ENCODE measurements at places on chromosomes 7 and 10.

DNA sequence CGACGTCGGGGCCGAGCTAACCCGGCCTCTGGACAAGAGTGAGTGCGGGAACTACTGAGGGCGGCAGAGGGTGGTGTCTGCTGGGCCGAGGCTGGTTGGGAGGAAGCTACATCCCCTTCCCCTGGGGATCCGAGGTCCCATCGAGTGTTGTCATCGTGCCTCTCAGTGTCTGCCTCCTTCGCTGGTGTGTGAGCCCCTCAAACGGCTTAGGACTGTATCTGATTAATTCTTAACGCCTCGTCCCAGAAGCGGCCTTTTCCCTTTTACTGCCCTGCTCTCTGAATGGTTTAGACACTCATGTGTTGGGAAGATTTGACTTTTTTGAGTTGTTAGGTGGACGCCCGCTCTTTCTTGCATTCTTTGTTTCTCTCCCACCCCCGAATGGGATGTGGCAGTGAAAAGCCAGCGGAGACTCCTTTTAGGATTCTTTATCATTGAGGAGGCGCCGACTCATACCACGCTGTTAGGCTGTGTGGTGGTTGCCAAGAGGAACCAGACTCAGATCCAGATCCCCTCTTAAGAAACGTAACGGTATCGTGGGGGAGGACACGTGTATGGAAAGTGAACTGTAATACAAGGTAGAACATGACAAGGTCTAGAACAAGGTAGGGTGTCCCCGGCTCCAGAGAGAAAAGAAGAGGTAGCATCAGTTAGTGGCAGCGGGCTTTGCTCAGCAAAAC is 631 bp downstream of the SUPV3L1 start:
- no peak for DNase-seq

DNA sequence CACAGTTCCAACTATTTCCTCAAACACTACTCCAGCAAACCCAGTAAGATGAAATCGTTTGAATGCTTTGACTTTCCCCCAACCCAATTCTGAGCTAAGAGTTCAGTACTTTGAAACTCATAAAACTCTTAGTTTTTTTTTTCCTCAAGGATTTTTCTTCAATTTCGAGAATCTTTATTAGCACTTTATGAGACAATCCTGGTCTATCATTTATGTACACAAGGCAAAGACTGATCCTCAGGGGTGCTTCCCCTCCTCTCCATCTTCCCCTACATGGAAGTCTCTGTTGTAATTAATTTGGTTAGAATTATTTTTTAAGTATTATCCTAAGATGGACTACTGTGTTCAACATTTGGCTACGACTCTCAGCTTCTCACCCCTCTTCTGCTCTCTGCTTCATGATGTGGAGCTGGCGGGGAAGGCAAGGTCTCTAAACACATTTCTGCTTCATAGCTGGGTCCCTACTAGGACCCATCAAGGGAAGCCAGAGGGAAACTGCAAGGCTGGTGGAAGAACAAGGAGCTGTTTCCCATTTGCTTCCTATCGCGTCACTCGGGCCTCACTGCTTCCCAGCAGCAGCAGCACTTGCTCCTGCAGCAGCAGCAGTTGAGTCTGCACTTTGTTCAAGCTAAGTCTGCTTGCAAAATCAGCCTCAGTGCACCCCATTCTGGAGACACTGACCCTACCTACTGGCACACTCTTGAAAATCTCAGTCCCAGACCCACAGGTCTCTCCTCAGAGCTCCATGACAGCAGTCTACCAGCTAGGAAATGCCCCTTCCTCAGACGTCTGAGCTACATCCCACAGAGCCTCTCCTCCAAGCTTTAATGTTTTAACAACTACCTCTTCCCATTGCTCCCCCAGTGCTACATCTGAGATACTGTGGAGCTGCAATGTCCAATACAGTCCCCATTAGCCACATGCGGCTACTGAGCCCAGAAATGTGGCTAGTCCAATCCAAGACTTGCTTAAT is 90.0 kb downstream of the CHCHD3 start:
- no peak for DNase-seq

DNA sequence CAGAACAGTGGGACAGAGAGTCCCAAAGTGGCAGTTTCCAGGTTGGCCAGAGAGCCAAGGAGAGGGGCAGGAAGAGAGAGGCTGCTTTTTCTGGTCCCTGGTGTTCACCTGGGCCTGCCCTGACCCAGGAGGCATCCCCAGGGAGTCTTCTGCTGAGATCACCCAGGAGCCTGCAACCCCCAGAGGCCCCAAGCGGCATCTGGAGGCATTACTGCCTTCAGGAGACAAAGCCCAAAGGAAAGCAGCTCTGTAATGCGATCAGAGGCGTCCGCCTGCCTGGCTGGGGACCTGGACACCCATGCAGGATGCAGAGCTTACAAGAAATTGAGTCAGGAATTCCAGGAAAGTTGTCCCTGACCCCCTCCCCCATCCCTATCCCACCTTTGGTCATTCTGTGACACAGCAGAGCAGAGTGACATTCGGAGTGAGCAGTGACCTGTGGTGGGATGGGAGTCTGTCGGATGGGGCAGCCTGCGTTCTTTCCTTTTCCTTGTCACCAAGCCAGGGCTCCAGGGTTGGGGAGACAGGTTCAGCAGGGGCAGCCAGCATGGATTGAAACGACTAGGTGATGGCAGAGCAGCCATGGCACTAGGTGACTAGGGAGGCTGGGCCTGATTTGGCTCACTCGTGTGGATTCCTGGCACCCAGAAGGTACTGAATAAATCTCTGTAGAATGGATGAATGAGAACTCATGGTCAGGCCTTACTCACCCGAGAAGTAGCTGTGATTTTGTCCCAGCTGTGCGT is 10.4 kb downstream of the UNC5B start:
- DNase-seq = no peak

DNA sequence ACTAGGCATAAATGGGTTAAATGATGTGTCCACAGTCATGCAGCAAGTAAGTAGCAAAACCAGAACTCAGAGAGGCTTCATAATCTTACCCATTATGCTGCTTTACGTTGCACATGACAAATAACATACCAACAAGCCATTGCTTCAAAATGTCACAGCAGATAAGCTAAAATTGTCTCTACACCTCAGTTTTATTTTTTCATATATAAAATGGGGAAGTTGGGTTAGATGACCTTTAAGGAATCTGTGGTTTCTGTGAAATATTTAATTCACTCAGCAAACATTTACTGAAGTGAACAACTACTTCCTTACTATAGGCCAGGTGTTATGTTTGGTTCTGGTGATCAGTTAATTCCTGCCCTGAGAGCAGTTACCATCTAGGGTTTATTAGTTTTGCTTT is 2.2 kb upstream of the ASCC1 start:
- no peak for DNase-seq

GRCh38 chr7:90312745-90313144 is 8.4 kb downstream of the FAM237B start:
- no peak for DNase-seq

- no peak for DNase-seq
These were observed 206.1 kb upstream of the NPSR1 start for GRCh38 chr7:34451923-34452322.

DNA sequence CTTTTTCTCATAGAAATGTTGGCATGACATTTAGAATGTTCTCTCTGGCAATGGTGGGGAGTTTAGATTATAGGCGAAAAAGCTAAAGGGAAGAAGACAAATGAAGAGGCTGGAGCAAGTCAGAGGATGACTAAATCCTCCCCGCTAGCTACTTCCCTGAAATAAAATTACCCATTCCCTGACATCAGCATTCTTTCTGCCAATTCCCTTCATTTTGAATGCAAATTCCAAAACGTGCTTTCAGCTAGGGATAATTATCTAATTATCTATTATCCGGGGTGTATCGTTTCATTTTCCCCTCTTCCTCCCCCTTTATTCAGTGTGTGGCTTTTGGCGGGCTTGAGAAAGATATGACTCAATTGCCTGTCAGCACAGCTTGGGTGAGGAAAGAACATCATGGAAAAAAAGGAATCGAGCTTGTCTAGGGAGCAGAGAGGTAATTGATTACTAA is 672.3 kb downstream of the TNS3 start:
- no peak for DNase-seq

GRCh38 chr7:156067156-156067555 is 254.9 kb upstream of the SHH start:
- DNase-seq = no peak

DNA sequence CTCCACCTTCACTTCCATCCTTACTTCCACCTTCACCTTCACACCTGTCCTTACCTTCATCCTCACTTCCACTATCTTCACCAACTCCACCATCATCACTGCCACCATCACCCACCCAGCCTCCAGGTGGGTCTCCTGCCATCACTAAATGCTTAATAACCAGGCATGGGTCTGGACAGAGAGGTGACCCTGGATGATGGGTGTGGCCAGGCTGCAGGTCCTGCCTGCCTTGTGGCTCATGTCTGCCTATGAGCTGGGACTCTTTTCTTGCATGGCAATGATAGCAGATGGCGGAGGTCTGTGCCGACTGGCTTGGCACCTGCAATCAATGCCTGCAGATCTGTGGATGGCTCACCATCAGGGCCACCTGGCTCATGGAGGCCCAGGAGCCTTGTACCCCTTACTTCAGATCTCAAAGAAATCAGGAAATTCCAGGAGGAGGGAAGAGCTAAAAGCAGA is 60.1 kb upstream of the ELN start:
- no peak for DNase-seq

DNA sequence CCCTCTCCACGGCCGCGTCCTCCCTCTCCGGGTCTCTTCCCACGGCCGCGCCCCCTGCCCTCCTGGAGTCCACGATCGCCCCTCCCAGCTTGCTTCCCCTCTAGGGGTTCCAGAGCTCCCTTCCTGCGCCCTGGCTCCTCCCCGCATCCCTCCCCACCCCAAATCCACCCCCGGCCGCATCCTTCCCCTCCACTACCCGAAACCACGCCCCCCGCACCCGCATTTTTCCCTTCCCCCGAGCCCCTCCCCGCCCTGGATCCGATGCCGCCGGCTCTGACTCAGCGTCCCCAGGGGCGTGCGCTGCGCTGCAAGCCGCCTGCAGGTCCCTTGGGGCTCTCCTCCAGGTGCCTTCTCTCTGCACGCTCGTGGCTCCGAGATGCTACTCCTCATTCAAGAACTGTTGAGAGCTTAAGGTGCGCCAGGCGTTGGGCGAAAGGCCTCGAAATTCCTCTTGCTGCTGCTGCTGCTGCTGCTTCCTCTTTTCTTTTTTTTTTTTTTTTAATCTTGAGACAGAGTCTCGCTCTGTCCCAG is 372 bp upstream of the TMEM130 start:
- no peak for DNase-seq

- DNase-seq = no peak
These were observed 111.0 kb downstream of the EGFR start for GRCh38 chr7:55129541-55130394.

DNA sequence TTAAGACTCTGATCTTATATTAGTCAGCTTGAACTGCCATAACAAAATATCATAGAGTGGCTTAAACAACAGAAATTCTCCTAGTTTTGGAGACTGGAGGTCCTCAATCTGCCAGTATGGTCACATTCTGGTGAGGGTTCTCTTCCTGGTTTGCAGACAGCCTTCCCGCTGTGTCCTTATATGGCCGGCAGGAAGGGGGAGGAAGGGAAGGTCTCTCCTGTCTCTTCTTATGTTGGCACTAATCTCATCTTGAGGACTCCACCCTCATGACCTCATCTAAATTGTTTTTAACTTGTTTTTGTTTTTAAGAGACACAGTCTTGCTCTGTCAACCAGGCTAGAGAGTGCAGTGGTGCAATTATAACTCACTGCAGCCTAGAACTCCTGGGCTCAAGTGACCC is 53.1 kb downstream of the VPS41 start:
- no peak for DNase-seq

- no peak for DNase-seq
These were observed 68.3 kb downstream of the SNX13 start for GRCh38 chr7:17871815-17872533.

DNA sequence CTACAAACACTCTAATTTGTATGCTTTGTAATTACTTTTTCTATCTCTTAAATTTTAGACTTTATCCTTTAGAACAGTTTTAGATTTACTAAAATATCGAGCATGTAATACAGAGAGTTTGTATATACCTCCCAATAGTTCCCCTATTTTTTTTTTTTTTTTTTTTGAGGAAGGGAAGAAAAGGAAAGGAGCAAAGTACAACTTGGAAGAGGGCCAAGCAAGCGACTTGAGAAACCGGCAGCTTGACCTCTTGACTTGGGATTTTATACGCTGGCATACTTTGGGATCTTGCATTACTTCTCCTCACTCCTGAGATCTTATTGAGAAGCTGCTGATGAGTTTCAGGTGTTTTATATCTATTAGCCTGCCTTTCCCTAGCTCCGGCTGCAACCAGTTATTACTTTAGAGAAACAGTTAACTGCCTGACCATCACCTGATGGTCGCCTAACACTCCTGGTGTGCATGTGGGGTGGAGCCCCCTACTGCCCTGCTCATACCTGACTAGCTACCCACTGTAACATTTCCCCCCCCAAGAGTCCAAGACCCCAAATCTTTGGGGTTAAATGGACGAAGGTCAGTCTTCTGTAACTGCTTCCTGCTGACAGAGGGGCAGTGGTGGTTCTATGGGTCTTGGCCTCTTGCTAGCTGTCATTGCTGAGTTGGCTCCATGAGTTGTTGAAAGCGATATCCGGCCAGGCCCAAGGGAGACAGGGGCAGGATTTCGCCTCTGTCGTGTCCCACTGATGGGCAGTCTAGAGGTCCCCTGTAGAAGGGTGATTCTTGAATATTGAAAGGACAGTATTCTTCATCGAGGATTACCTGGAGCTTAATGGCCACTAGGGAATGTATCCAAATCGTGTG is 28.5 kb downstream of the MKLN1 start:
- DNase-seq = no peak

- DNase-seq = no peak
These were observed 1133.4 kb downstream of the XPNPEP1 start for GRCh38 chr10:108789919-108790318.

DNA sequence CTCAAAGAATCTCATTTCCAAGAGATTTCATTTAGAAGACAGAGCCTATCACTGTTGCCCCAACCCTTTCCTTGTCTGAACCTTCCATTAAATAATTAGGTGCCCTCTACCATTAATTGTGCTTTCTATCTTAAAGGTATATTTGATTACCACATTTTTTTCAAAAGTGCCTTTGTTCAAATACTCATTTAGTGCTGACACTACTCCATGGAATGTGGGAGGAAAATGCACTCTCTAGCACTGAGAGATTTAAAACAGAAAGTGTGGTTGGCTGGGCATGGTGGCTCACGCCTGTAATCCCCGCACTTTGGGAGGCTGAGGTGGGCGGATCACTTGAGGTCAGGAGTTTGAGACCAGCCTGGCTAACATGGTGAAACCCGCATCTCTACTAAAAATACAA is 119.8 kb downstream of the CACNA2D1 start:
- DNase-seq = no peak

- no peak for DNase-seq
These were observed 256.4 kb upstream of the PHYHIPL start for GRCh38 chr10:58919927-58920654.

DNA sequence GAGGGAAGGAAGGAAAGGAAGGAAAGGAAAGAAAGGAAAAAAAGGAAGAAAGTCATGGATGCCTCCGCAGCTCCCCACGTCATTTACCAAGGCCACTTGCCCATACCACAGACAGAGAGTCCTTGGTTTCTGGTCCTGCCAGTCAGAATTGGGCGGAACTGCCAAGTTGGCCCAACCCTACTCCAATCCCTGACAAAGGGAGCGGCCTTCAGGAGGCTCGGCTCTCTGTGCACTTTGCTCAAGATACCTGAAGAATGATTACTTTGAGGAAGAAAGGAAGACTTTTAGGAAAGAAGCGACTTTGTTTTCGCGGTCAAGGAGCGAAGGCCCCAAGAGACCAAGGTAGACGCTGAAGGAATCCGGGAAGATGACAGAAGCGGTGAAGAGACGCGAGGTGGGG is 49.1 kb upstream of the FXYD4 start:
- no peak for DNase-seq

Measured in neural crest cell (in vitro differentiated cells).